ENCODE measurements at places on chromosomes 6 and 20. TPM values are rescaled to one million over a fixed set of nuclear protein-coding genes. Genes with fewer than 3 reads are reported as not detected.

The COL12A1 gene
- polyA plus RNA-seq = 67.6 TPM

The SLC22A7 gene
- polyA plus RNA-seq = 0.30 TPM

The GINS1 gene
- 21.7 TPM for polyA plus RNA-seq

The DLL1 gene
- 14.7 TPM for polyA plus RNA-seq

The JPH2 gene
- 1.6 TPM for polyA plus RNA-seq

The BNIP5 gene
- 0.30 TPM for polyA plus RNA-seq

The PAX1 gene
- polyA plus RNA-seq = 0.11 TPM

The RAET1E gene
- 0.72 TPM for polyA plus RNA-seq

The ZSCAN26 gene
- 36.9 TPM for polyA plus RNA-seq

The PANK2 gene
- polyA plus RNA-seq = 34.9 TPM

The CNKSR3 gene
- polyA plus RNA-seq = 59.9 TPM

The MCHR2 gene
- not detected for polyA plus RNA-seq

Data from left renal cortex interstitium (tissue), 4 donors.